ENCODE measurements at places on chromosomes 6 and 20.
A peak's percentile ranks its signal among the peaks of the same experiment; 100 is the strongest.

GRCh38 chr20:1998193-1998520 lies 4.3 kb upstream of the PDYN start:
- DNase-seq, result no peak

DNA sequence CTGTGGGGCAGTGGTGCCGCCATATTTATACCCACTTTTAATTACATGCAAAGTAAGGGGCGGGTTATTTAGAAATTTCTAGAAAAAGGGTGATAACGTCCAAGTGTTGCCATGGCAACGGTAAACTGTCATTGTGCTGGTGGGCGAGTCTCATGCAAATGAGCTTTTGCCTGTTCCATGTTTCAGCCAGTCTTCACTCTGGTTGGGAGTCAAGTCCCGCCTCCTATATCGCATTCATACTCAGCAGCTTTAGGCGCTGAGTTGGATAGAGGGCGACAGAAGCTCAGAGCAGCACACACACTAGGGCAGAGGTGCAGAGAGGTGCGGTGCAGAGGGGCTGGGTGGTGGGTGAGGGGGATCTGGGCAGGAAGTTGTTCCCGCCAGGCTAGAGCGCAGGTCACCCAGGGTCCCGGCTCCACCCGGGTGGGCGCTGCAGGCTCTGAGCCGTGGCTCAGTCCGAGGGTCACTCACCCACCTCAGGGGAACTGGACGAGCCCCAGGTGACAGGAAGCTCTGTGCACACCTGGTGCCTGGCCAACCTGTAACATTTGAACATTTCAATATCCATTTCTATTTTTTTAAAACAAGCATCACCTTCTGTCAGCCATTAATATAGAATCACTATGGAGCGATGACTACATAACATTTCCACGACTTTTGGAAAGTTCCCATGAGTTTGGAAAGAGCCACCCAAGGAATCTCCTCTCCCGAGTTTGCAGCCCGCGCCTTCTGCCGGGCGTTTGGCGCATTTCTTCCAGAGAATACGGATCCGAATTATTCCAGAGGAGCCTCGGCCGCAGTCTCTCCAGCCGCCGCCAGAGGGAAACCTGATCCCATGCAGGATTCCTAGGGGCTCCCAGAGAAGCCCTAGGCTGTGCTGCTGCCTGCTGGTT lies 89.1 kb upstream of the PHACTR3 start:
- DNase-seq, result peak; percentile 36

DNA sequence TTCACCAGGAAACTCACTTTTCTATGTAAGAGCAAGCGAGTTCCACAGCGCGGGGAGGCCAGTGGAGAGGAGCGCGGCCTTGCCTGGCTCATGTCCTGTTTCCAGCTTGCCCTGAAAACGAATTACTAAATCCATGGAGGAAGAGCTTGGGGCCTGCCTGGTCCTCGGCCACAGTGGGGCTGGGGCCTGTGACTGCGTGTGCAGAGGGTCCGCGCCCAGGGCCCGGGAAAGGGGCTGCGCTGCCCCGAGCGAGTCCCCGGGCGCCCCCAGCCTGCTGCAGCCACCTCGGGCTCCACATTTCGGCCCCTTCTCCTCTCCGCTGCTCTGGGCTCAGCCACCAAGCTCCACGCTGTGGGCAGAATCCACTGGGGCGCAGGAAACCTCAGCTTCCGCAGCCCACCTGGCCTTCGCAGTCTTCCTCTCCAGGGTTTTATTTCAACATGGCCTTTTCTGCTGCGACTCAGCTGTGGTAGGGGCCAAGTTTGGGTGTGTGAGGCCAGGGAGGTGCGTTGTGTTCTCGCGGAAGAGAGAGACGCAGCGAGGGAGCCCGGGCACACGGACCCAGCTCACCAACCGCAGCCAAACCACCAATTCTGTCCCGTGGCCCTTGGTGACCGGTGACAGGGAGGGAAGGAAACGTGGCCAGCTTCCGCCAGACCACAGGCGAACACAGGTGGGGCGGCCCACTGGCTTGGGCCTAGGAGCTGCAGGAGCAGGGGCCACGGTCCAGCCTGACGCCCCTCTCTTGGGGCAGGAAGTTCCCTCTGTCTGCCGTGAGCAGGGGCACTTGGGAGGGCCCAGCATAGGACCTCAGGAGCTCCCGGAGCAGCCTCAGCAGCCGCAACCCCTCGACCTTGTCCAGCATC lies 211.4 kb downstream of the ERMARD start:
- DNase-seq, result no peak

DNA sequence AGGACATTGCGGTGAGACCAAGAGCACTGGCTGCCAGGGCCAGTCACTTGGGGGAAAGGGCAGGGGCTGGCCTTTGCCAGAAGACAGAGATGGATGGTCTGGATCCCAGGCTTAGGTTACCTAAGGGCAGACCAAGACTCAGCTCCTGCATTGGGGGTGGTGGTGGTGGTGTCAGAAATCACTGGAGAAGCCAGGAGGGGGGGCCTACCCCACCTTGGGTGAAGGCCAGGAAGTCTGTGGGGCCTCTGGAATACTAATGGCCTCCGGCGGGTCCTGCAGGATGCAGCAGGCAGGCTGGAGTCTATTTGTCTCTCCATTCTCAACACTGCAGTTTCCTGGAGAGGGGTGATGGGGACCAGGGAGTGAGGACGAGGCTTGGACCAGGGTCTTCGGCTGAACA lies 32.8 kb downstream of the CD40 start:
- no peak for DNase-seq

- peak; percentile 58 for DNase-seq
Observed at GRCh38 chr6:125363039-125363823, 61.5 kb upstream of the HDDC2 start.

DNA sequence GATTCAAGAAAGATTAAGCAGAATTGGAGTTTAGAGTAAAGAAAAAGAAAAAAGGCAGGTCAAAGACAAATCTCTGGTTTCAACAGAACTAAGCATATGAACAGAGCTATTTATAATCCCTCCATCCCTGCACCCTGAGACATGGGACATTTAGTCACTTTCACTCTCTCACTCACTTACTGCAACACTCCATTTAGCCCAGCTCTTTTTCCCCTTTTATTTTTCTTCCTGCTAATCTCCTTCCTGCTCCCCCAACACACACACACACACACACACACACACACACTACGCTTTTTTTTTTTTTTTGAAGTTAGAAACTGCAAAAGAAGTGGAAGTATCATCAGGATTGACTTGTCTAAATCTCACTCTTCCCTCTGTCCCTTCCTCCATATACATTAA lies 45.1 kb upstream of the TBC1D7 start:
- peak; percentile 21 for DNase-seq

DNA sequence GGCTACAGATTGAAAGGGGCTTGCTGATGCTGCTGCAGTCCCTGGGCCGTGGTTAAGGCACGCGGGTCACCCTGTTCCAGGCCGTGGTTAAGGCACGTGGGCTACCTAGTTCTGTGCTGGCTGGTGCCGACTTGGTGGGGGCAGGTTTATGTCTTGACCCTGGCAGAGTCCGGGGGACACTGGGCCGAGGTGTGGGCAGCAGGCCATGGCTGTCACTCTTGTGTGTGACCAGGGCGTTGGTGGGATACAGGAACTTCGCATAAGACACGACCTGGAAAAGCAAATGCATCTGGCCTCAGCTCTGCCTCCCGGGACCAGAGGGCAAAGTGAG lies 6.4 kb downstream of the RPS21 start:
- no peak for DNase-seq

GRCh38 chr20:11852189-11852588 lies 65.5 kb upstream of the BTBD3 start:
- DNase-seq, result no peak

DNA sequence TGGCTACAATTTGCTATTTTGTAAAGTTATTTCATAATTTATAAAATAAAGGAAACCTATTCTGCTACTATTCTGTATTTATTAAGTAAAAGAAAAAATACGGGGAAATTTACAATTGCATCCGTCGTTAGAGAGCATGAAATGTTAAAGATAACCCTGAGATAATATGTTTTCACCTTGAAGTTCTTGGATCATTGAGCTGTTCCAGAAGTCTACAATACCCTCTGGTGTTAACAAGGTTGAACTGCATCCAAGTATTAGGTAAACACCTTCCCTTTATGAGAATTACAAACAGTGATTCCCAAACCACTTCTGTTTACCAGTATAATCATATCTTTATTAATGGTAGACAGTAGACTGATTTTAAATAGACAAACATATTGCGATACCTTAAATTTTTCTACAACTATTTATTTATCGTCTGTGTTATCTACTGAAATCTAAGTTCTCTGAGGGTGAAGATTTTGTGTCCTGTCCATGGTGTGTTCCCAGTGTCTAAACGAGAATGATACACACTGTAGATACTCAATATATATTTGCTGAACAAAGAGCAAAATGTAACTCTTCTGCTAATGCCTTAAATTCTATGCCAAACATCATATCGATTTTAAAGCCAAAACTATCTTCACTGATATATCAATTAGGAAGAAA lies 28.2 kb downstream of the TBC1D32 start:
- DNase-seq, result peak; percentile 48

DNA sequence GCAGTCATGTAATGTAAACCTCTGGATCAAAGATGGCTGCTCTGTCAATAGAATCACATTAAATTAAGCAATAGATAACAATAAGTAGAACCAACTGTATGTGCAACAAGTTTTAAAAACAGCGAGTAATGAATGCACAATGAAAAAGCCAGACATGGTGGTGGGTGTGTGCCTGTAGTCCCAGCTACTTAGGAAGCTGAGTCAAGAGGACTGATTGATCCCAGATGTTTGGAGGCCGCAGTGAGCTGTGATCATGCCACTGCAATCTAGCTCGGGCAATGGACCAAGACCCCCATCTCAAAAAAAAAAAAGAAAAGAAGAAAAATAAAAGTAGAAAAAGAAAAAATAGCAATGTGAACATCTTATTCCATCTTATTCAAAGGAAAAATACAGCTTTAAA lies 558.7 kb upstream of the MMS22L start:
- DNase-seq, result peak; percentile 55

DNA sequence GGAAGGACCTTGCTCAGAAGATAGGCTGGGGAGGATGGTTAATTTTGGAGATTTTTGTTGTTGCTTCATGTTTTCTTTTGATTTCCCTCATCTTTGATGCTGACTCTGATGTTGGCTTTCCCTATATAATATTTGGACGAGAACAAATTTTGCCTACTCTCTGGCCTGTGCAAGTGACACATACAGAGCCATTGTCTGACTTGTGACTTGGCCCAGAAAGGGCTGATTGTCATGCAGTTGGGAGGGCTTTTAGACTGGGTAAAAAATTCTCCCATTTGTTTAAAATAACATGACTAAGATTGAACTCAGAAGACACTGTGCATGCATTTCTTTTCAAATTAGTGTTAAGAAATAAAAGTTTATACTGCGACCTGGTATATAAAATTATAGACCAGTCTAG lies 98.6 kb upstream of the SUPT3H start:
- no peak for DNase-seq

- DNase-seq, result no peak
Observed at GRCh38 chr20:39547546-39548408, 585.6 kb downstream of the DHX35 start.

DNA sequence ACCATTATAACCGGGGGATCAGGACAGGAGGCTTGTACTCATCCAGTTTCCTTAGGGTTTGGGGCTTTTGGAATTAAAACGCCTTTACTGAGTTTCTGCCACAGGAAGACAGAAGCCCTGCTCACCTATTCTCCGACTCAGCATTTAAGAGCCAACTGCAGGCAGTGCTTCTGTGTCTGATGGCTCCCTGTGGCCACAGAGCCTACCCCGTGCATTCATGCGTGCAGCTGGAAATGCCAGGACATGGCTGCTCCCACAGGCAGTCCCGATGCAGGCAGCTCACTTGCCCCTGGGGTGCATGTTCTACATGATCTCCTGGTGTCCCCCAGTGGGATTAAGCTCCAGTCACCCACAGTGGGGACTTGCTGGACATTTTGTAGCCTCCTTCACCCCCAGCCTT lies 22.2 kb downstream of the ZNF831 start:
- DNase-seq, result no peak

GRCh38 chr6:167819576-167819975 lies 7.1 kb upstream of the AFDN start:
- DNase-seq, result no peak

- no peak for DNase-seq
Observed at GRCh38 chr20:25685276-25686080, 11.2 kb downstream of the ZNF337 start.

- DNase-seq, result no peak
Observed at GRCh38 chr6:28634411-28634760, 108.7 kb downstream of the GPX5 start.

DNA sequence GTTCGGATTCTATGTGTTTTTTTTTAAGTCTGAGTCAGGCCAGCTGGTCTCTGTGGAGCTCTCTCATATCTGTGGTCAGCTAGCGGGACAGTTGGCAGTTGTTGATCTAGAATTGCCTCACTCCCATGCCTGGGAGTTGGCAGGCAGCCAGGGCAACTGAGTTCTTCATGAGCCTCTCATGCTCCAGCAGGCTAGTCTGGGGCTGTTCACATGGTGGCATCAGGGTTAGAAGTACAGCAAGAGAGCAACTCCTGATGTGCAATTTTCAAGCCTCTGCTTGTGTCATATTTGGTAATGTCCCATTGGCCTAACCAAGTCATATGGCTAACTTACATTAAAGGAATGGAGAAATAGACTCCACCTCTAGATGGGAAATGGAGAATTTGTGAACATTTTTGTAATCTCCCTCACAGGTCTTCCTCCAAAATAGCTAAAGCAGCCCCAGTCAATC lies 6.7 kb upstream of the IFT52 start:
- DNase-seq, result peak; percentile 98

- no peak for DNase-seq
Observed at GRCh38 chr6:36479256-36479655, 36.5 kb downstream of the KCTD20 start.

- DNase-seq, result no peak
Observed at GRCh38 chr6:155183095-155183494, 80.7 kb upstream of the CLDN20 start.

DNA sequence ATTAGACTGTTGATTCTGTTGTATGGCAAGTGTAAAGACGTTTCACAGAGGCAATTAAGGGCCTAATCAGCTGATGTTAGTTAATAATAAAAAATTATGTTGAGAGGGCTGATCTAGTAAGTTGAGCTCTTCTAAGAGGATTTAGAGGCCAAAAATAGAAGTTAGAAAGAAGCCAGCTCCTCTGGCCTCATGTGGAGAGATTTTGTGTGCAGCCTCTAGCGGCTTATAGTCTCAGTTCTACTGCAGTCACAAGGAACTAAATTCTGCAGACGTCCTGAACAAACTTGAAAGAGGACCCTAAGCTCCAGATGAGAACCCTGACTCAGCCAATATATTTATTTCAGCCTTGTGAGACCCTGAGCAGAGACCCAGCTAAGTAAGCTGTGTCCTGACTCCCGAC lies 498.6 kb downstream of the BTBD3 start:
- no peak for DNase-seq

GRCh38 chr6:169263836-169264608 lies 10.4 kb upstream of the THBS2 start:
- peak; percentile 54 for DNase-seq
